Stimulated activated CD8-positive, alpha-beta memory T cell treated with anti-CD3 and anti-CD28 coated beads, Interleukin-7, amount 100 ng/mL, for 1 hour (primary cell): ENCODE measurements at places on chromosomes 1 and 21.

DNA sequence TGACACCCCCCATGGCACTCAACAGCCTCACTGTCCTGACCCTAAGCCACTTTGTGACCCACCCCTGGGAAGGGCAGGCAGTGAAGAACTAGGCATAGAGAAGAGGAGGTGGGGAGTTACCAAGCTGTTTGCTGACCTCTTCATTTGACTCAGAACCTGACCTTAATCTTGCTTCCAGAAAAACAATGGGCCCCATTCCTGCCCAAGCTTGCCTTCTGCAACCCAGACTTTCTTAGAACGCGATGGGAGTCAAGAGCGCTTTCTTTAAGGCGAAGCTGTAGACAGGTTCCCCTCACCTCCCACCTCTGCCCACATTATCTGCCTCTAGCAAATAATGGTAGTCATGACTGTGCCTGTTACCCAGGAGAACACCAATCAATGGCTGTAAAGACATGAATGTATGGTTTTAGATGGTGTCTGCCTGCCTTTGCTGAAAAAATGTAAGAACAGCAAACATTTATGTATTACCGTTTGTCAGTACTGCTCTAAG is 8.2 kb upstream of the CBR3 start:
- no peak for DNase-seq

DNA sequence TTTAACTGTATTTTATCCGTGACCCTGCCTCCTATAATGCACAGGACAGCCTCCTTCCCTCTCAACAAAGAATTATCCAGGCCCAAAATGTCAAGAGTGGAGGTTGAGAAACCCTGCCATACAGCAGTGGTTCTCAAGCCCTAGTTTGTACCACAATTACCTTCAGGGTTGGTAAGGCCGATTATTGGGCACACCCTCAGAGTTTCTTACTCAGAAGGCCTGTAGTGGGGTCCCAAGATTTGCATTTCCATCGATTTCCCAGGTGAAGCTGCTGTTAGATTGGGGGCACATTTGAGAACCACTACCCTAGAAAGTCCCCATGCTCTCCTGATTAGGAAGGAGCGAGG is 400 bp upstream of the PGBD2 start:
- no peak for DNase-seq

DNA sequence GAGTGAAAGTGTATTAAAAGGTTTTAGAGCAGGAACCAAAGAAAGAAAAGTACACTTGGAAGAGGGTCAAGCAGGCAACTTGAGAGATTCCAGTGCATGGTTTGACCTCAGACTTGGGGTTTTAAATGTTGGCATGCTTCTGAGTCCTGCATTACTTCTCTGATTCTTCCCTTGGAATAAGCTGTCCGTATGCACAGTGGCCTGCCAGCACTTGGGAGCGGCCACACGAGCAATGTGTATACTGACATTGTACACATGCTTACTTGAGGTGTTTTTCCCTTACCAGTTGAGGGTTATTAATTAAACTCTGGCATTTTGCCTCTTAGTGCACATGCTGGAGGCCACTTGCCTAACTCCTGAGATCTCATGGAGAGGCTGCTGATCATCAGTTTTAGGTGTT is 786.6 kb upstream of the RGS18 start:
- no peak for DNase-seq

- DNase-seq = no peak
These were observed 13.1 kb downstream of the ACTA1 start for GRCh38 chr1:229420765-229421164.

DNA sequence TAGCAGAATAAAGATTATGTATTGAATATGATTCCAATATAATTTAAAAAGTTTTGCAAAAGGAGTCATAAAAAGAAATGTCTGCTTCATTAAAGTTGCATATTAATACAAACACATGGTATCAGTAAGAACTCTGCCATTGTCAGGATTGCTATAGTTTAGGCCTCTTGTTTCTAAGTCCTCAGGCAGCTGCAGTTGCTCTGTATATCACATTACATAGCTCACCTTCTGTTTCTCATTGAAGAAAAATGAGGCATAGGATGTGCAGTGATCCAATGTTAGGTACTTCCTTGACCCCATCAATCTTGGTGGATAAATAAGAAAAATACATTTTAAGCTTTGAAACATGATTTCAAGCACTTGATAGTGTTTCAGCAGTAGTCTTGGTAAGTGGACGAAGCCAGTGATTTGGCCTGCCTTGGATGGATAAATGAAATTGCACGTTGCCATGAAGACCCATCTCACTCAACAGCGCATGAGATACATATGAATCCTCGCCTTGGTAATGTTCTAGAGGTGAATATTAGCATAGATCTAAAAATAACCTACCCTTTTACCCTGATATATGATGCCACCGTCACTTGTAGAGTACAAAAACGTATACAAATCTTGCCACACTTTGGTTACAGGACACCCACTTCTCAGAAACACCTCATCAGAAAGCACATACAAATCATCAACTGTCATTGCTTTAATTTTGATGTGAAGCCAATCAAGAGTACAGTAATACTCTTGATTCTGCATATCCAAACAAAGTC is 25.3 kb downstream of the ZFYVE9 start:
- no peak for DNase-seq

DNA sequence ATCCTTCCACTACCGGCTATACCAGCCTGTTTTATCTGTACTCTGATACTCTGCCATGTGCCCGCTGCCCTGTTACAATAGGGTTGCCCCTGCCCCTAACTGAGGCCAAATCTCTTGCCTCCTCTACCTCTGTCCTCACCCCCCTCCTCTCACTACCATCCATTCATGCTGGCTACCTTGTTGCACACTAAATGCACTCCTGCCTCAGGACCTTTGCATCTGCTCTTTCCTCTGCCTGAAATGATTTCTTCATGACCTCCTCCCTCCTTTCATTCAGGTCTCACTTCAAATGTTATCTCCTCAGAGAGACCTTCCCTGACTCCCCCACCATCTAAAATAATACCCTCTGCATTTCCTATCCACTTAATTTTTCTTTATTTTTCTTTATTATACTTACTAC is 7.7 kb upstream of the SYDE2 start:
- DNase-seq = no peak

DNA sequence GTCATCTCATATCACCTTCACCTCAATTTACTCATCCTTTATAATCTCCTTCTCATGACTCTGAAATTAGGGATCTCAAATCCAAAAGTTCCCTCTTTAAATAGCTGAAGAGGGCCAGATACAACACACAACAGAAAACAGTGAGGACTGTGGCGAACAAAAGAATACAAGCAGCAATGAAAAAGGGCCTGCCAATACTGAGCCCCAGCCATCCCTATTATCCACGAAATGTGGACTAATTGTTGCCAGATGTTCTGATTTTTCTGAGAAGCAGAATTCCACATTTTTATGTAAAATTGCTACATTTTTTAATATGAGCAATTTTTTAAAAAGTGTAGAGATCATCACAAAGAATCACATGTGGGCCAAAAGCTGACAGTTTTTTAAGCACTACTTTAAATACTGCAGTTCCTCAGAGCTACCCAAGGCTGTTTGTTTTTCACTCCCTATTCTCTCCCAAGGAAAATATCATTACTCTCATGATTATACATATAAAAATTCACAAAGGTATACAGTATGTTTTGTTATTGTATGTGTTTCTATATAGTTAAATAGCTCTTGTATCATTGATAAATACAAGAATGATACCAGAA is 90.0 kb downstream of the ASH1L start:
- DNase-seq = no peak

- DNase-seq = no peak
These were observed 2.5 kb downstream of the INKA2 start for GRCh38 chr1:111736548-111737215.

DNA sequence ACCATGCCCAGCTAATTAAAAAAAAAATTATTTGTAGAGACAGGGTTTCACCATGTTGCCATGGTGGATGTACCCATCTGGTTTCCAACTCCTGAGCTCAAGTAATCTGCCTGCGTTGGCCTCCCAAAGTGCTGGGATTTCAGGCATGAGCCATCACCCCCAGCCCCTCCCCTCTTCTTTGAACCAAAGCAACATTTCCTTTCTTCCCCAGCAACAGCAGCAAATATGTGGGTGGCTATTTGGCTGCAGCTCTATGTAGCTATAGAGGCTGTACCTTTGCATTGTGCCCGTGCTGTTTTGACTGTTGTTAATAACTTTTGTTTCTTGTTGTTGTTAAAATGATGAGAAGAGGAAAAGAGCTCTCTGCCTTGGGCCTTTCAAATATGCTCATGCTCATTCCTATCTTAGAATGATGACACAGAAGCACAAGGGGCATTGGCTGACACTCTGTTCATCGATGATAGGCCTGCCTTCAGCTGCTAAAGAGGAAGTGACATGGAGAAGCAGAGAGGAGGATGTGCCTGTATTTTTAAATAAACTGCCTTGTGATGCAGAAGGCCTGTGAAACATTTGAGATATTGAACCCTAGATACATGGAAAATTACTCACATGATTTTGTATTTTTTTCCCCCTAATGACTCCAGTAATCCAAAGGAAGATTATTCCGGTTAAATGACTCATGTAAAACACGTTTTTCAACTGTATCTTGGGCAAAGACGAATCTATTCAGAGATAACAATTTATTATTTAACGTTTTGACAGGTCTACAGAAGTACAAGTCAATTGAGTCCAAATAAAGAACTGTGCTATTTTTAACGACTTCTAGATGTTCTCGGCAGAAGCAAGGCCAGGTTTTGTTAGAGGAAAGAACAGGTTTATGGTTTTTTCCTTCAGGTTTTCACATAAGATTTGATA is 20.5 kb upstream of the XPR1 start:
- DNase-seq = no peak

DNA sequence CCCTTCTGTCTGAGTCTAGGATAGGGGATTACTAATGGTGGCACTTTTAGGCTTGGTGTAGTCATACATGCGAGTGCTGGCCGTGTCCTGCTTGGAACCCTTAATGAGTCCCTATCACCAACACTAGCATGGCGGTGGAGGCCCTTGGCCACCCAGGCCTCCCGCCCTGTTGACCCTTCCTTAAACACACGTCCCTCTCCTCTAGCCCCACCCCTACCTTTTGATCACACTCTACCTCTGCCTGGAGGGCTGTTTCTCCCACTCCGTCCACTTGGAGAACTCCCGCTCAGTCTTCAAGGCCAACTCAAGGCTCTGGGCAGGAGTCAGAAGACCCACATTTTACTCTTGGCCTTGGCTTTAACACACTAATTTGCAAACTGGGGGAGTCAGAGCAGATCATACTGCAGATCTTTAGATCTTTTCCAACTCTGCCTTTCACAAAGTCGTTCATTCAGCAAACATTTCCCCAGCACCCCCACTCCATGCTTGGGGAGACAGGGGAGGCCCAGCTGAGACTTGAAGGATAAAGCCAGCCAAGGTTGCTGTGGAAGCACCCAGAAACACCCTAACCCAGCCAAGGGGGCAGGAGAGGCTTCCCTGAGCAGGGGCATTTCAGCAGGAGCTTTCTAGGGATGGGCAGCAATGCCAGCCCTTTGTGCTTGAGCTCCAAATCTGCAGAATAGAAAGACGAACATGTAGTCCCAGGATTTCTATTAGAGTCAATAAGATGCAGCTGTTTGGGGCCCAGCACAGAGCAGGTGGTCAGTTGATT is 1.9 kb downstream of the PODN start:
- no peak for DNase-seq

- no peak for DNase-seq
These were observed 27.5 kb downstream of the ERG start for GRCh38 chr21:38470755-38471154.

DNA sequence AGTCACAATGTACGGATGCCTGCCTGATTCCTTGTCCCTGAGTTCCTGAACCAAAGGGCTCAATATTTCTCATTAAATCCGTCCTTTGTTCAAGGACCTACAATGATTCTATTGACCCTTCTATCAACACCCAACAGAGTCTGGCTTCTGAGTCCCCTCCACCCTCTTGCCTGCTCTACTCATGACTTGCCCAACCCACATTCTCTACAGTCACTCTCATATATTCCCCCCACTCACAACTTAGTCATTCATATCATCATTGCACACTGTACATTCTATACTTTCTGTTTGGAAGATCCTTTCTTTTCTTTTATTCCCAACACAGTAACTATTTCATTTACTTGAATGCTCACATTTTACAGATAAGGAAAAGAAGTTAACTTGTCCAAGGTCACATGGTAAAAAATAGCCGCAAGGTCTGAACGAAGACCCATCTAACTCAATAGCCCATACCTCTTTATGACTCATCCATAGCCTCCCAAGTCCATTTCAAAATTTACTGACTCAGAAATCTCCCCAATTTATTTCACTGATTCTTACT is 3.6 kb downstream of the OTUD7B start:
- DNase-seq = no peak

DNA sequence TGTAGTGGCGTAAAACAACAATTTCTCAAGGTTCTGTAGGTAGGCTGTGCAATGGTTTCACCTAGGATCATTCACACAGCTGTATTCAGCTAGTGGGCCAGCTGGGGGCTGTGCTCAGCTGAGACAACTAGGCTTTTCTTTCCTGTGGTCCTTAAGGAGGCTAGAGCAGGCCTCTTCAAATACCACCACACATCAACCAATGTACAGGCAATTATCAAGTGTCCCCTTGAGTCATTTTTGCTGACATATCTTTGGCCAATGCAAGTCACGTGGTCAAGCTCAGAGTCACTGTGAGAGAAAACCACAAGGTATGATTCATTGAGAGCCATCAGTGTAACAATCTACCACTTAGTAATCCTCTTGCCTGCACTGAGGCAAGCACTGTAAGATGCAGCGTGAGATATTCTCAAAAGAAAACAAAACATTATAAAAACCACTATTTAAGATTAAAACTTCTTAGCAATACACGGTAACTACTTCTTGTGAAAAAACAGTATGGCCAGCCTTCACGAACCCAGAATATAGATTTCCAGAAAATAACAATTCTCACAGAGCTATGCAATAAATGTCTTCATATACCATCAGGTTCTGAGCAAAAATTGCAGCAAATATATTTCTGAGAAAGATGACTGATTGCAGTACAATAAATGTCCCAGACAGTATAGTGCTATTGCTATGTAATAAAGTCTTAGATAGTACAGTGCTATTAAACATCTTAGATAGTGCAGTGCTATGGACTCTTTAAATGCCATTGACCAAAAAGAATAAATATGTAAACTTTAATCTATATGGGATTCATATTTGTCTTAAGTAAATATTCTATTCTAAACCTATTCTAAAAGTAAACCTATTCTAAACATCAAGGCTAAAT is 55.3 kb downstream of the NME7 start:
- peak; percentile 30 for DNase-seq

DNA sequence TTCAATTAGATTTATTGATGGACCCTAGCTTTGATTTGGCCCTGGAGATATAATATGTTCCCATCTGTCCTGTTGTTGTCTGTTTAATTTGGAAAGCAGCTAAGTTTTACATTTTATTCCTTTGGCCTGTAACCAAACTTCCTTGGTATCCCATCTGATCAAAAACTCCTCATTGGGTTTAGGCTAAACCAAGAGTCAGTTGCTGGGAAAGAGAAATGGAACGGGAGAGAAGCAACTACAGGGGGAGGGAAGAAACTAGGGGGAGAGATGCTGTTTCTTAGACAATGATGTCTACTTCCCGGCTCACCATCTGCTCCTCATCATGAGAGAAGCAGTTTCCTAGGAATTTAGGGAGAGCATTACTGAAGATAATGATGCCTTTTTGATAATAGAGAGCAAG is 141.8 kb downstream of the SYT2 start:
- no peak for DNase-seq
